ENCODE measurements at places on chromosomes 13 and 19.

DNA sequence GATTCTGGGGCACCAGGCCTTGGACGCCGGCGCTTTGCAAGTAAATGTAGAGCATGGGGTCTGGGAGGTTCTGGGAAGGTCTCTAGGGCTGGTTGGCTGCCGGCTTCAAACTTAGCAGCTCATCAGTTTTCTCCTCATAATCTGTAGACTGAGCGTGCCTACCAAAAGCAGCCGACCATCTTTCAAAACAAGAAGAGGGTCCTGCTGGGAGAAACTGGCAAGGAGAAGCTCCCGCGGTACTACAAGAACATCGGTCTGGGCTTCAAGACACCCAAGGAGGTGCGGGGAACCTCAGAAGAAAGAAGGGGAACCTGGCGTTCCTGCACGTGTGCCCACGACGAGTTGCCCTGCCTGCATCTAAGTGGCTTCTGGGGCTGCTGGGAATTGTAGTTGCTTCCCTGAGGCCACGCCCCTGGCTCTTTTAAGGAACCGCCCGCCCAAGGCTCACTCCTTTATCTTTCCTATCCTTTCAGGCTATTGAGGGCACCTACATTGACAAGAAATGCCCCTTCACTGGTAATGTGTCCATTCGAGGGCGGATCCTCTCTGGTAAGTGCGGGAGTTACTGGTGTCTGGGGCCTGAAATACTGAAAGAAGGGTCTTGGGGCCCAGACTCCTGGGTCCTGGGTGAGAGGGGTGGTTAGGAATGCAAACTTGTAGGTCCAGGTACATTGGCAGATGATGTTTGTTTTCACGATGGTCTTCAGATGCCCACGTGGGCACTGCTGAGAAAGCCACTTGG lies 984 bp downstream of the RPS11 start:
- DNase-seq, result peak; percentile 63

DNA sequence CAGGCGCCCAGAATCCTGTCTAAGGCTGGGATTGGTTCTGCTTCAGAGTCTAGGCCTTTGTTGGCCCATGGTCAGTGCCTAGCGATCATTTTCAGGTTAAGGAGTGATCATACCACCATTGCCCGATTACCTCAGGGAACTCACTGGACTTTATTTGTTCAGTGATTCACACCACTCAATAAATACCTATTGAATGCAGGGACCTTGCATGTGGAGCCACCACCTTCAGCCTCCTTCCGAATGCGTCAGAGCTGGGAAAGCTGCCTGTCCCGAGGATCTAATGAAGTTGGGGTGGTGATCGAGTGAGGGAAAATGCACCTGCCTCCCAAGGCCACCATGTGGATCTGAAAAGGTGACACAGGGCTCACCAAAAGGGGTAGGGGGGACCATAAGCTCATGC lies 40.0 kb upstream of the POU2F2 start:
- DNase-seq, result no peak

DNA sequence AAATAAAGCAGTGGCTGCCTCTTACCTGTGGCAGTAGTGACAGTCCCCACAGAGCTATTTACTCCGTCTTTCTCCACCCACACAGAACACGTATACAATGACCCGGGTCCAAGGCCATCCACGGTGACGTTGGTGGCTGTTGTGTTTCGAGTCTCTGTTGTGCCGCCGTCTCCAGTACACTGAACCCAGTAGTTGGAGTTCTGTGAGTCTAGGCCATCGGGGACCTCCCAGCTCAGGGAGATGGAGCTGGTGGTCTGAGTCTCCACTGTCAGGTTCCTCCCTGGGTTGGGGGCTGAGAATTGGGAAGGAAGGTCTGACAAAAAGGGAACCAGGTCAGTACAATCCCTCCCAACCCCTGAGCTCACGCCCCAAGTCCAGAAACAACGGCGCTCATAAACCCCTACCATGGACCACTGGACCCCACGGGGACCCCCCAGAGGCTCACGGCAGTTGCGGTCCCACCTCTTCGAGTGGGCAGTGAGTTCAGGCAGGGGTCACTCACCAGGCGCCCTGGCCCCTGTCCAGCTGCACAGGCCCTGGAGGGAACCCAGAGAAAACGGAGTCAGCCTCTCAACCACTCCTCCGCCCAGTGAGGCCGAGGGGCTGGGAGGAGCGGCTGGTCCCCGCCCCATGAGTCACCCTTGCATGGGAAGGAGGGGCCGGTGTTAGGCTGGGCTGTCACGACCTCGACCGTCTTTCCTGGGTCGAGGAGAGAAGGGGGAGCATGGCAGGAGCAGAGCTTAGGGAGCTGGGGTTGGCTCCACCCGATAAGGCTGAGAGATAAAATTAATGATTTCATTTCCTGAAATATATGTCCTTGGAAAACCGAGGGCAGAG lies 2.4 kb downstream of the PTPRH start:
- peak; percentile 91 for DNase-seq

GRCh38 chr13:50306156-50306555 lies 290.9 kb downstream of the KCNRG start:
- DNase-seq, result no peak

- DNase-seq, result no peak
Observed at GRCh38 chr19:33488826-33489225, 32.8 kb downstream of the PEPD start.

DNA sequence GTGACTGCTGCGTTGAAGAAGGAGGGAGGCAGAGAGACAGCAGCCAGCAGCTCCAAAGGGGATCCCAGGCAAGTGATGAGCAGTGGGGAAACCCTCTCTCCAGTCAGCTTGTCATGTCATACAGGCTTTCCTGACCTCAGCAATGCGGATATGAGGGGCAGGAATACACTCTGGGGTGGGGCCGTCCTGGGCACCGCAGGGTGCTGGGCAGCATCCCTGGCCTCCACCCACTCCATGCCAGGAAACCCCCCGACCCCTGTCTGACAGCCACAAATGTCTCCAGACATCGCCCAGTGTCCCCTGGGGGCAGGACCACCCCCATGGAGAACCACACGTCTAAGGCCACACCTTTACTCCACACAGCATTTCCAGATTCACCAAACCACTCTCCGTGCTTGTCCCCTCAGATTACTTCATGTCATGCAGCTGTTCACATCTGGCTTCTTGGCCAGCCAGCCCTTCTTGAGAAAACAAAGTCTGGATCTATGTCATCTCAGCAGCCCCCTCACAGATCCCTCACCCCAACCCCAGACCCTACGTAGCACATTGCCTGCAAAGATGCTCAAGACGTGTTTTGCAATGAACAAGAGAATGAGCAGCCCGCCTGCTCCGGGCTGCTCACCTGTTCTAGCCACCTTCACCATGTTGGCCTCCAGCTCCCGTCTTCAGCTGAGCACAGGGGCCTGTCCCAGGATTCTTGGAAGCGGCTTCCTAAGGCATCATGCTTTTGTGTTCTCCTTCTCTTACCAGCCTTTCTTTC lies 46.5 kb downstream of the RFX2 start:
- DNase-seq, result no peak

- no peak for DNase-seq
Observed at GRCh38 chr13:26623125-26623524, 65.6 kb downstream of the WASF3 start.

DNA sequence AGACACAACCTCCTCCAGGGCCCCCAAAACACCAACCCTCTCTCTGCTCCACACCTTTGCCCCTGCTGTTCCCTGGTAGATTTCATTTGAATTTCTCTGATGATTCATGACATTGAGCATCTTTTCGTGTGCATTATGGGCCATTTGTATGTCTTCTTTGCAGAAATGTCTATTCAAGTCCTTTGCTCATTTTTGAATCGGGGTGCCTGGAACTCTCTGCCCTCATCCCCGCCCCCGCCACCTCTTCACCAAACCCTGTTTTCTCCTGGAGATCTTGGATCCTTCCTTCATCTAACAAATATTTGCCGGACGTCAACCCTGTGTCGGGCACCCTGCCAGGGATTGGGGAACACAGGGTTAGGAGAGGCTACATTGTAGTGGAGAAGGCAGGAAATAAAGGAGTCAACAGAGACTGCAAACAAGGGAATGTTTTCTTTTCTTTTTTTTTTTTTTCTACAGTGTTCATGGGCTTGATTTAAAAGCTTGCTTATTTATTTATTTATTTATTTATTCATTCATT lies 25.5 kb upstream of the SLC1A5 start:
- peak; percentile 92 for DNase-seq

DNA sequence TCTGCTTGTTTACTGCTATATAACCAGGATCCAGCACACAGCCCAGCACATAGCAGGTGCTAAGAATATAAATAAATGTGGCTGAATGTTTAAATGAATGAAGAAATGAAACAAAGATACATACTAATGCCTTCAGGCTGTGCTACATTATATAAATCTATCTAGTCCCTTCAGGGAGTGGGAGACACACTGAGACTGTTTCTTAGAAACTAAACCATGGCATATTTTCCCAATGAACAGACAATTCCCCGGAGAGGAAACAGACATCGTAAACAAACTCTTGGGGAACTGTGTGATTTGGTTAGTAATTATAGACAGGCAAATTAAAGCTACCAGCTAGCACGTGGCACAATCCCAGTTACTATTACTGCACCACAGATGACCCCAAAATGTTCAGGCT lies 9.7 kb upstream of the FEM1A start:
- no peak for DNase-seq

DNA sequence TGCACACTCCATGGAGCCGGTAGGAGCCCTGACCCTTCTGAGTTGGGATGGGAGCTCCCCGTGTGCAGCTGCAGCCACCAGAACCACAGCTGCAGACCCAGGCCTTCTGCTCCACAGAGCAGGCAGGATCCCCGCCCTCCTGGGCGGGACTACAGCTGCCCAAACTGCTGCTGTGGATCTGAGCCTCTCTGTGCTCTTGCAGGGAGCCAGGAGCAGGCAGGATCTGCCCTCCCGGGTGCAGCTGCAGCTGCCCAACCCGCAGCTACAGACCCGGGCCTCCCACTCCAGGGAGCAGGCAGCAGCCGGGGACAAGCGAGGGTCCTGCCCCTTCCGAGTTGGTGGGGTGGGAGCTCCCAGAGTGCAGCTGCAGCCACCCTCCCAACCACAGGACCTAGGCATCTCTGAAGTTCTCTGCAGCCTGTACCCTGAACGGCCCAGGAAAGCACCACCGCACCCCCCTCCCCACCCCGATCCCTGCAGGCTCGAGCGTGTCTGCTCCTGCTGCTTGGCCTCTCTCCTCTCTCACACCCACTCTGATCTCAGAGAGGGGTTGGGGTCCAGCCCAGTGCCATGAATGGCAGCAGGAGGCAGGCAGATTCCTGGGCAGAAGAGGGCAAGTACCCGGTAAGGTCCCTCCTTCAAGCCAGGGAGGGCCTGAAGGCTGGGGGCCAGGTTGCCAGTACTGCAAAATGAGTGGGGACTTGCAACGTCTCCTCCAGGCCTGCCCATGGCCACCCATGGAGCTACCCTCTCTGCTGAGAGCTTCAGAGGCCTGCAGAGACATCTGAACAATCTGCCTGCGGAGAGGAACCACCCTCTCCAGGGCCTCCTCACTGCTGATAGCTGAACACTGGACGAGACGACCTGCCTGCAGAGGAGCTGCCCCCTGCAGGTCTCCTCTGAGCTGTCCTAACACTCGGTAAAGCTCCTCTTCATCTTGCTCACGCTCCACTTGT lies 16.4 kb upstream of the EMP3 start:
- peak; percentile 47 for DNase-seq

- DNase-seq, result no peak
Observed at GRCh38 chr19:33157906-33158305, 26.0 kb downstream of the WDR88 start.

GRCh38 chr19:17830567-17831418 lies 9.5 kb upstream of the INSL3 start:
- DNase-seq, result peak; percentile 76

- DNase-seq, result no peak
Observed at GRCh38 chr13:91308299-91308698, 39.2 kb upstream of the MIR17HG start.

DNA sequence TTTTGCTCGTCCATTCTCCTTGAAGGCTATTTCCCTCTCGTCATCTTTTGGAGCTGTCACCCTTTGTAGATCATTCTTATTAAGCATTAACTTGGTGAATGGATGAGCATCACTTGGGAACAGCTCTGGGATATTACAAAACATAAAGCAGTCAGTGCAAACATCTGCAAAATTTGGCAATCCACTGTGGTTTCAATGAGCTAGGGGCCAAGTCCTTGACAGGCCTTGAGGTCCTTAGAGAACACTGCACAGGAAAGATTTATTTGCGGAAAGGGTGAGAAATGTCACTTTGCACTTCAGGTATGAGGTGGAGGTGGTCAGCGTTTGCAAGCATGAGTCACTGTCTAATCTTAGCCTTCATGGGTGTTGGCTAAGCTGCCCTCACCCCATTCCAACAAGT lies 239.7 kb upstream of the MAB21L1 start:
- peak; percentile 35 for DNase-seq

GRCh38 chr19:32041681-32042292 lies 303.6 kb upstream of the ZNF507 start:
- DNase-seq, result peak; percentile 43

DNA sequence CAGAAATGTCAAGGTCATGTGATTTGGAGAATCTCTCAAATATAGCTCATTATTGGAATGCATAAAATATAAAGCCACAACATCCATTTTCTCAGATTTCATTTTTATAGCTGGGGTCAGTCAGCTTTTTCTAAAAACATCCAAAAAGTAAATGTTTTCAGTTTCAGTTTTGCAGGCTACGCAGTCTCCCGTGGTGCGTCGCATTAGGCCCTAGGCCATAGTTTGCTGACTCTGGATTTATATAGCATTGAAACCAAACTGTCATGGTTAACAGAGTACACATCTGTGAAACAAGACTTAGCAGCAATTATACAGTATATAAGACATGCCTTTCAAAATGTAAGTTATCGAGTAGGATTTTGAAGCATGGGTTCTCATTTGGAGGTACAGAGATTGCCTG lies 140.0 kb downstream of the IRS2 start:
- no peak for DNase-seq

DNA sequence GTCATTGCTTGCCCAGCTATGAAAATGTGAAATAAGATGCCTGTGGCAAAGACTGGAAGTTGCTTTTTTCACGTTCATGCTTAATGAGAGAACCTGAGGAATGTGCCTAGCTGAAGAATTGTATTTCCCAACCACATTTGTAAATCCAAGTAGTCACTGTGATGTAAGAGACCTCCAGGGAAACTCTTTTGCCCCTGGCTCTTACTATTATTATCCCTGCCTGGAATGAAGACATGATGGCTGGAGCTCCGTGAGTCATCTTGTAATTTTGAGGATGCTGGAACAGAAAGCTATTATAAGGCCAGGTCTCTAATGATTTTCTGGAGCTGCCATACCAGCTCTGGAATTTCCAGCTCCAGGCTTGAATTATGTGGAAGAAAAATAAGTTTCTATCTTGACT lies 894.3 kb downstream of the DIAPH3 start:
- DNase-seq, result peak; percentile 89

Measured in fibroblast of pulmonary artery (primary cell).